Uterus (tissue), 4 donors: ENCODE measurements at places on chromosomes 6 and 20. TPM values are rescaled to one million over a fixed set of nuclear protein-coding genes. Genes with fewer than 3 reads are reported as not detected.

The KCNQ5 gene
- total RNA-seq = not detected

The PKIB gene
- total RNA-seq = not detected

- DNase-seq = no peak
Observed at GRCh38 chr6:38233161-38233791, 406.5 kb downstream of the BTBD9 start.

- DNase-seq = no peak
Observed at GRCh38 chr6:37822851-37823682, 3.5 kb downstream of the ZFAND3 start.
